ENCODE measurements at places on chromosomes 6 and 20.

DNA sequence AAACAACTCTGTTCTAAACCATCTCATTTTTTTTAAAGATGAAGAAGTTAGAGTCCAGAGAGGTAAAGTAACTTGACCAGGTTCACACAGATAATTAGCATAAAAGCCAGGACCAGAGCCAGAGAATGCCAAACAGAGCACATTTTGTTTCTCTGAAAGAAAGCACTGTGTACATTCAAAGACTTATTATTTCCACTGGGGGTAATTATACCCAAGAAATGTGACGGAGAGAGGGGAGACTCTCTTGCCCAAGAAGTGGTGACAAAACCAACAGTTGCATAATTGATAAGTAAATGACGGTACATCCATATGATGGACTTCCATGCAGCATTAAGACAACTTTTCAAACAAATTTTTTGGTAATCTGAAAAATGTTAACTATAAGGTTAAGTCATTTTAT is 111.6 kb downstream of the RTN4IP1 start:
- DNase-seq = no peak

- DNase-seq = no peak
These were observed 24.9 kb upstream of the CFAP206 start for GRCh38 chr6:87382861-87383260.

DNA sequence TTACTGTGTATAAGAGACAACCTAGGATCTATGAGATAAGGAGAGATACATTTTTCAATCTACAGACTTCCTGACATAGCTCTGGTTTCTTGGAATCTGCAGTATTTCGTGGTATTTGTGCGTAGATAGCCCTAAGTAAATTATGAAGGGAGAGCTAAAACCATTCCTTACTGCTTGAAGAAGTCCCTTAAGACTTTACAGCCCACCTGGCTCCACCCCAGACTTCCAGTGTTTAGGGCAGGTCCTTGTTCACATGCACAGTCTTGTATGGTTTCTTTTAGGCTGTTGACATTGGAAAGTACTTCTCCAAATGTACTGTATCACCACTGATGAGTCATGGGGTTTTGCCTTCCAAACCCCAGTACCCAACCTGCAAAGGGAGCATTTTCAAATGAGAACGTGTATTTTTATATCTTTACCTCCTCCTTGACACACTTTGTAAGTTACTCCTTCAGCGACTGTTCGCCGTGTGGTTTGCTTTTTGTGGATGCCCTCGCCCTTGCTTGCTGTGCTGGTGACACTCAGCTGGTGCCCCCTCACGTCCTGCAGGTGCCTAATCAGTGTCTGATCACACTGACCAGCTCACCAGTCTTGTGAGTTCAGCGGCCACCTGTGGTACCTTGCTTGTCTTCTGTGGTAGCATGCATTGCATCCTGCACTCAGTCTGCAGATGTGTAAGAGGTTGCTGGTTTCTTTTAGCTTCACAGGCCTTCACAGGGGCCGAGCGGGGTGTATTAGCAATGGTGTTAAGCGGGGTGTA is 73.3 kb downstream of the IGF2R start:
- no peak for DNase-seq

DNA sequence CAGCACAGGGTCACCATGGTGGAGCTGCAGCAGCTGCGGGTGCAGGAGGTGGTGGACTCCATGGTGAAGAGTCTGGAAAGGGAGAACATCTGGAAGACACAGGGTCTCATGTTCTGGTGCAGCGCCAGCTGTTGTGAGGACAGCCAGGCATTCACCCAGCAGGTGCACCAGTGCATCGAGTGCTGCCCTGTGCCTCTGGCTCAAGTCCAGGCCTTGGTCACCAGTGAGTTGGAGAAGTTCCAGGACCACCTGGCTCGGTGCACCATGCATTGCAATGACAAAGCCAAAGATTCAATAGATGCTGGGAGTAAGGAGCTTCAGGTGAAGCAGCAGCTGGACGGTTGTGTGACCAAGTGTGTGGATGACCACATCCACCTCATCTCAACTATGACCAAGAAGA is 22.9 kb upstream of the RIPK1 start:
- no peak for DNase-seq

- DNase-seq = no peak
These were observed 114.6 kb upstream of the RIPOR2 start for GRCh38 chr6:25050356-25050755.

DNA sequence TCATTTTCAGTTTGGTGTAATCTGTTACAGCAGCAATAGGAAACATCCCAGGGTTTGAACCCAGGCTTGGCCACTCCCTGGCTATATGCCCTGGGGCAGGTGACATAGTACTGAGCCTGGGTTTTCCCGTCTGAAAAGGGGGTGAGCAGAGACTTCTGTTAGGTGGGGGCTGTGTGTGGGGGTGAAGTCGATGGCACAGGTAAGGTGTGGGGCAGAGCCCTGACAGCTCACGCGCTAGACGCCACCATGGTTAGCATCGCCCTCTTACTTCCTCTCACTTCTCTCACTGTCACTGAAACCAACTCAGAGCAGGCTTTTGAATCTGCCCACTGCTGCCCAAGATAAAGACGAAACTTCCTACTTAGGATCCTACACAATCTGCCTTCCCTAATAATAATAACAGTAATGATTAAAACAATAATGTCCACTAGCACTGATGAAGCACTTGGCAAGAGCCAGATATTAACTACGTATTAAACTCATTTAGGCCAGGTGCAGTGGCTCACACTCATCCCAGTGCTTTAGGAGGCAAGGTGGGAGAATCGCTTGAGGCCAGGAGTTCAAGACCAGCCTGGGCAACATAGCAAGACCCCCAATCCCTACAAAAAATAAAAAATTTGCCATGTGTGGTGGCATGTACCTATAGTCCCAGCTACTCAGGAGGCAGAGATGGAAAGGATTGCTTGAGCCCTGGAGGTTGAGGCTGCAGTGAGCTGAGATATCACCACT is 117.9 kb upstream of the PTPN1 start:
- DNase-seq = no peak

- DNase-seq = no peak
These were observed 166.6 kb downstream of the MAFB start for GRCh38 chr20:40522405-40522804.

DNA sequence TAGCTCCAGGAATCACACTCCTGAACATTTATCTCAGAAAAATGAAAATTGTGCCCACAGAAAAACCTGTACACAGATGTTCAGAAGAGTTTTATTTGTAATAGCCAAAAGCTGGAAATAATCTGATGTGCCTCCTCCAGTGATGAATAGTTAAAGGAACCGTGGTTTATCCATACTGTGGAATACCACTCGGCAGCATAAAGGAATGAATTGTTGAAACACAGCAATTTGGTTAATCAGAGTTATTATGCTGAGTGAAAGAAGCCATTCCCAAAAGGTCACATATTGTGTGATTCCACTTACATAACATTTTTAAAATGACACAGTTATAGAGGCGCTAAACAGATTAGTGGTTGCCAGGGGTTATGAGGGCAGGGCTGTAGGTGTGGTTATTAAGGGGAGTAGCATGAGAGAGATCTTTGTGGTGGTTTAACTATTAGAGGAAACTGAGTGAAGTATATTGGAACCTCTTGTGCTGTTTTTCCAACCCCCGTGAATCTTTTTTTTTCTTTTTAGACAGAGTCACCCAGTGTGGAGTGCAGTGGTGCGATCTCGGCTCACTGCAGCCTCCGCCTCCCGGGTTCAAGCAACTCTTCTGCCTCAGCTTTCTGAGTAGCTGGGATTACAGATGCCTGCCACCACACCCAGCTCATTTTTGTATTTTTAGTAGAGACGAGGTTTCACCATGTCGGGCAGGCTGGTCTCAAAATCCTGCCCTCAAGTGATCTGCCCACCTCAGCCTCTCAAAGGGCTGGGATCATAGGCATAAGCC is 26.2 kb downstream of the PSMF1 start:
- DNase-seq = no peak

DNA sequence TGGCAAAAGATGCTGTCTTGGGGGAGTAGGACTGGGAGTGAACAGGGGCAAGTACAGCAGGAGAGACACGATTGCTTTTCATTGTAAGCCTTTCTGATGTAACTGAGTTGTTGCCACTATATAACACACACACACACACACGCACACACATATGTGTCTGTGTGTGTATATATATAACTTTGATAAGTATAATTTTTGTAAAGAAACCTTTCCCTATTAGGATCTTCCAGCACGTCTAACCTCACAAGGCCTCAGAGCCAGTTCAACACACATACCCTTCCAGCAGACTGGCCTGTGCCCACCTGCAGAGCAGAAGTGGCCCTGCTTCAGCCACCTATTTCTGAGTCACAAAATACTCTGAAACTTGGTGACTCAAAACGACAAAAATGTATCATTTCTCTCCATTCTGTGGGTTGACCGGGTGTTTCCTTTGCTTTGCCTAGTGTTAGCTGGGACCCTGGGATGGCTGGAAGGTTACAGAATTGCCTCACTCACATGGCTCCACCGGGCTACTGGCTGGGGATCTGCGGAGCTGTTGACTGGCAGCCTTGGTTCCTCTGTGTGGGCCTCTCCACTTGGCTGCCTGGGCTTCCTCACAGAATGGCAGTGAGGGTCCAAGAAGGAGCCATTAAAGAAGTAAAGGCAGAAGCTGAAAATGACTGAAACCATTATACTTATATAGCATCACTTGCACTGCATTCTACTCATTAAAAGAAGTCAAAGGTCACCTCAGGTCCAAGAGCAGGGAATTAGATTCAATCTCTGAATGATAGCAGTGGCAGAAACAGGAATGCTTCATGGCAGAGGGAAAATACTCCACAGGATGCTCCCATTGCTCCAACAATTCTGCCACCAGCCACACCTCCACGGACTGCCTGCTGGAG is 126.4 kb downstream of the BANF2 start:
- DNase-seq = no peak

DNA sequence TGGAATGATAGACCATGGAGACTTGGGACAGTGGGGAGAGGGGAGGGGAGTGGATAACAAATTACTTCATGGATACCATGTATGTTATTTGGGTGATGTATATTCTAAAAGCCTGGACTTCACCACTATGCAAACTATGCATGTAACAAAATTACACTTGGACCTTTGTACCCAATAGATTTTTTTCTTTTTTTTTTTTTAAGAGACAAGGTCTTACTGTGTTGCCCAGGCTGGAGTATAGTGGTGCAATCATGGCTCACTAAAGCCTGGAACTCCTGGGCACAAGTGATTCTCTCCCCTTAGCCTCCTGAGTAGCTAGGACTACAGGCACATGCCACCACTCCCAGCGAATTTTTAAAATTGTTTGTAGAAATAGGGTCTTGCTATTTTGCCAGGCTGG is 45.3 kb downstream of the RIPOR2 start:
- no peak for DNase-seq

DNA sequence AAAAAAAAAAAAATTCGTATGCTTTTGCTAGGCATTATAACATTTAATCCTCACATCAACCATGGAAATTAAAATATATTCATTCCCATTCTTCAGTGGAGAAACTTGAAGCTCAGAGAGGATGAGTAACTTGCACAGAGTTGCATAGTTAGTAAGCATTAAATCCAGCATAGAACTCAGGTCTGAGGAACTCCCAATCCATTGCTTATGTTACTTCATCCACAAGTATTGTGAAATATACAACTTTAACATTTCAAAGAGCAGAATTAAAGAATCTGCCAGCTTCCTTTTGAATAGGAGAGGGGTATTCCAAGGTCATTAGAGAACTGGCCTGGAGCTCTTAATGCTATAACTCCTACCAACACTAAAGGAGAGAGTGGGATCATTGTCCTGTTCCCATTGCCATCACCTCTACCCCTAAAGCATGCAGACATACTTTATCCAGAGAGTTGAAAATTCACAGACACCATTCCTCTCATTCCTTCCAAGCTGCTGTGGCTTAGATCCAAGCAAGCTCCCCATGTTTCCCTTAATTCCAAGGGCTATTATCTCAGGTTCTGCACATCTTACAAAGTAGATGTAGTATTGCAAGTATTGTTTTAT is 91.9 kb downstream of the FLRT3 start:
- DNase-seq = no peak

DNA sequence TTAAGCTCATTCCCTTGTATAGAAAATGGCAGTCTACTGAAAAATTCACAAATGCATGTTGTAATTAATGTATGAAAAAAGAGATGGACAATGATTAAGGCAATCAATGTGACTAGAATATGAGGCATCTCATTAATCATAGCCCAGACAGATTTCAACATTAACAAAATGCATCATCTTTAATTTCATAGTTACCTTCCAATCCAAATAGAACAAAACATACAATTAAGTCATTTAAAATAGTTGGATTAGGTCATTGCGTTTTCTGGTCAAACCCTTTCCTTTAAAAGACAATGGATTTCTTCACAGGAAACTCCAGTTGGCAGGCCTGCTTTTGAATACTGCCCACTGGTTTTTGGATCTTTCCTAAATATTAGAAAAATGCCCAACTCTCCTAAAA is 203.9 kb downstream of the HAO1 start:
- DNase-seq = no peak

GRCh38 chr6:435441-436307 is 44.1 kb downstream of the IRF4 start:
- no peak for DNase-seq

DNA sequence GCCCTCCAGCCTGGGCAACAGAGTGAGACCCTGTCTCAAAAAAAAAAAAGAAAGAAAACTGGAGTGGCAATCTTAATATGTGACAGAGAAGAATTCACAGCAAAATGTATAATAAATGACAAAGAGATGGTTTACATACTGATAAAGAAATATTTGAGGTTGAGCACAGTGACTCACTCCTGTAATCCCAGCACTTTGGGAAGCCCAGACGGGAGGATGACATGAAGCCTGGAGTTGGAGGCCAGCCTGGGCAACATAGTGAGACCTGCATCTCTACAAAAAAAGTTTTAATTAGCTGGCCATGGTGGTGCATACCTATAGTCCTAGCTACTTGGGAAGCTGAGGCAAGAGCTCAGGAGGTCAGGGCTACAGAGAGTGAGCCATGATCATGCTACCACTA is 12.4 kb upstream of the DEFB118 start:
- no peak for DNase-seq

- no peak for DNase-seq
These were observed 41.2 kb upstream of the POLR1H start for GRCh38 chr6:30019819-30020218.

GRCh38 chr6:15409301-15410125 is 163.6 kb downstream of the JARID2 start:
- DNase-seq = no peak

DNA sequence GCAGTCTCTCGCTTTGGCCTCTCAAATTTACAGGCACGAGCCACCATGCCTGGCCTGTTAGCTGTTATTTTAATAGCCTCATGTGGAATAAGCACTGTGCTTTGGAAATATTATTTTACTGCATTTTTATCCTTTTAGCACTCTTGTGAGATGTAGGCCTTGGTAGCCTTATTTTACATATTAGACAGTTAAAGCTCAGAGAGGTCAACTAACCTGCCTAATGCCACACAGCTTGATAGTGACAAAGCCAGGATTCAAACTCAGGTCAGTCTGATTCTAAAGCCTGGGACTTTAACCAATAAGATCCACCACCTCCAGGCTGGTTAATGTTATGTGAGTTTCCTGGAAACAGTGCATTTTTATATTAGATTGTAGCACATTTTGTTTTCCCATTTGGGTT is 9.5 kb downstream of the TNFAIP3 start:
- no peak for DNase-seq

DNA sequence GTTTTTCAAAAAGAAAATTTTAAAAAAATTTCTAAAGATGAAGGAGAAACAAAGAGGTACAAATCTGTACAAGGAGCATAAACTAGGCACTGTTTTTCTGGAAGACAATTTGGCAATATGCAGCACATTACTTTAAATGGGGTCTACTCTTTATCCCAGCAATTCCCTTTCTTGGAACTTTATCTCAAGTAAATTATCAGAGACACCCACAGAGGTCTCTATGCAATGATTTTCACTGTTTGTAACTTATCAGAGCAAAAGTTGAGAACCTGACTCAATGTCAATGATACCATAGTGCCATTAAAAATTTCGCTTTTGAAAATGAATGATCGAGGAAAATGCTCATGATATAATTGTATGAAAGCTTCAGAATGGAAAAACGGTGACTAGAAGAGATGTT is 35.7 kb downstream of the SLC22A23 start:
- no peak for DNase-seq
